ENCODE measurements at places on chromosomes 16 and 17. TPM values are rescaled to one million over a fixed set of nuclear protein-coding genes. Genes with fewer than 3 reads are reported as not detected.

The IL32 gene
- 12.3 TPM for total RNA-seq

The FOXN1 gene
- not detected for total RNA-seq

The PGAP3 gene
- 10.4 TPM for total RNA-seq

The ZNF629 gene
- 12.7 TPM for total RNA-seq

The TTYH2 gene
- 0.67 TPM for total RNA-seq

The SUPT6H gene
- 51.7 TPM for total RNA-seq

The TPSAB1 gene
- total RNA-seq, result not detected

The CACNG3 gene
- total RNA-seq, result not detected

The NOS2 gene
- total RNA-seq, result not detected

The TMEM114 gene
- not detected for total RNA-seq

The LASP1 gene
- total RNA-seq, result 111 TPM

The KRT36 gene
- total RNA-seq, result not detected

The CACNA1G gene
- not detected for total RNA-seq

The IRF8 gene
- total RNA-seq, result not detected

The NLRC5 gene
- 10.2 TPM for total RNA-seq

The SNX20 gene
- total RNA-seq, result not detected

The PRSS21 gene
- 24.3 TPM for total RNA-seq

The LPO gene
- not detected for total RNA-seq

The CD79B gene
- 0.26 TPM for total RNA-seq

The RAI1 gene
- 23.8 TPM for total RNA-seq

The TBC1D3 gene
- not detected for total RNA-seq

The GLIS2 gene
- total RNA-seq, result 3.3 TPM

The ACSM2A gene
- total RNA-seq, result not detected

Measured in mammary epithelial cell (primary cell).